ENCODE measurements at places on chromosomes 13 and 19.

DNA sequence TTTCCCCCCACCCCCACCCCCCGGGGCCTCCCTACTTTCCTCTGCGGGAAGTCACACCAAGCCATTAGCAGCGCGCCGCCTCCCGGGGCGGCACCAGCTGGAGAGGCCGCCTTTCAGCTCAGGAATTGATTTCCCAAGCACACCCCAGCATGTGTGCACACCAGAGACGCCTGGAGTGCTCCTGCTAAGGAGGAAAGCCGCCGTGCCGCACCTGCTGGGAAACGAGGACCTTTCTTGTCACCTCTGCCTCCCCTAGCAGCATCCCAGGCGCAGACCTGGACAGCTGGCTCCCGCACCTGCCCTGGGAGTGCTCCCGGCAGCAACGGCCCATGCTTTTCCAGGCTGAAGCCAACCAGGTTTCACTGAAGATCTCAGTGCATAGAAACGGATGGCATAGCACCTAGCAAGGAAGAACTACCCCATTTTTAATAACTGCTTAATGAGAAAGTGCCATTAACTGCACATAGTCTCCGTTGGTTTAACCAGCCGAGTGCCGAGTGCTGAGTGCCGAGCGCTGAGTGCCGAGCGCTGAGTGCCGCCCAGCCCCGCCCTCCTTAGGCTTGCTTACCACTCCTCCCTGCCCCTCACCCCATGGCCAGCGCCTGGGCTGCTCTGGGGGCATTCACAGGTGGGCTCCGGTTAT, 165.0 kb downstream of the USP12 start:
- no peak for DNase-seq

GRCh38 chr13:77196052-77196618, 130.8 kb downstream of the MYCBP2 start:
- DNase-seq: no peak

DNA sequence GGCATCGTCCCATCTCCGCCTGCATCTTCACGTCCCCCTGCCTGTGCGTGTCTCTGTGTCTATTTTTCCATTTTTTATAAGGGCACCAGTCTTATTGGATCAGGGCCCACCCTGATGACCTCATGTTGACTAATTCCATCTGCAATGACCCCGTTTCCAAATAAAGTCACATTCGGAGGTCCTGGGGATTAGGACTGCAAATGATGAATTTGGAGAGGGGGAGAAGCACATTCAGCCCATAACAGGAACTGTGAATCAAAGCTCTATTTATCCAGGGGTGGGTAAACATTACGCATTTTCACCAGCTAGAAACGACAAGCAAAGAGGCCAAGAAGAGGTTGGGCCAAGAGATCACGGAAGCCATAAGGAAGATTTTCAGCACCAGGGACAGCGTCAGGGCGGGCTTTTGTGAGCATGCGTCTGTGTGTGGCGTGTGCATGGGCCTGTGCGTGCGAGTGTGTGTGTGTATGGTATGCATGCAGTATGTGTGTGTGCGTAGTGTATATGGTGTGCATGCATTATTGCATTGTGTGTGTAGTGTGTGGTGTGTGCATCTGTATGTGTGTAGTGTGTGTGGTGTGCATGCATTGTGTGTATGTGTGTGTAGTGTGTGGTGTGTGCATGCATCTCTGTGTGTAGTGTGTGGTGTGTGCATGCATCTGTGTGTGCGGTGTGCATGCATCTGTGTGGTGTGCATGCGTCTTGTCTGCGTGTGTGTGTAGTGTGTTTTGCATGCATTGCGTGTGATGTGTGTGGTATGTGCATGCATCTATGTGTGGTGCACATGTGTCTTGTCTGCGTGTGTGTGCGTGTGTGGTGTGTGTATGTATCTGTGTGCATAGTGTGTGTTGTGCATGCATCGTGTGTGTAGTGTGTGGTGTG, 19.6 kb downstream of the CELF5 start:
- DNase-seq: no peak

GRCh38 chr13:33168321-33168960, 117.1 kb downstream of the STARD13 start:
- DNase-seq: no peak

DNA sequence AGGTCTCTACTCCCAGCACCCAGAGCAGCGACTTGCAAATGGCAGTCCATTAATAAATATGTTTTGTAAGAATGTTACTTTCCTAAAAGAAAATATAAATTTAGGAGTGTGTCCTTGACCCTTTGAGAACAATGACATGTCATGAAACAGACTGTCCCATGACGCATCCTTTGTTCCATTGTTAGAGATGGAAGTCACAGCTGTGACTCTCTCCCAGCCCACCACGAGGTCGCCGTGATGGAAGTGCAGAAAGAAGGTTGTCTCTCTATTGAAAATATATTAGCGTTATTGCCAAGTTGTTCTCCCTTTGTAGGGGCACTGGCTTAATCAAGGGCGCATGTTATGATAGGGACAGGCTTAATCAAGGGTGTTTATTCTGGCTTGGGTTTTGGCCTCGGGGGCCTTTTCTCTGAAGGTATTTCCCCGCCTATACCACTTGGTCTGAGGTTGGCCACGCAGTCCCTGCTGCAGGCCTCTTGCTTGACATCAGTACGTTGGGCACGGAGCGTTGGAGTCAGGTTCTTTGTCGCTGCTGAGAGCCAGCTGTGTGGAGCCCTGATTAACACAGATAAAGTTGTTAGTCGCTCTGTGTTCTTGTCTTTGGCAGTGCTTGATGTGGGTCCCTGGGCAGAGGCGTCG, 126.7 kb upstream of the ZNF536 start:
- no peak for DNase-seq

GRCh38 chr19:14072535-14073260, at the start of gene MISP3:
TSS of gene MISP3 (plus strand) at chr19:14072786. CDS start at chr19:14073310, 524 bp downstream.
- no peak for DNase-seq

GRCh38 chr13:95301183-95301967, at the start of gene ABCC4:
TSS of gene ABCC4 (minus strand) at chr13:95301451. CDS start at chr13:95301314, 137 bp downstream.
- DNase-seq: no peak

DNA sequence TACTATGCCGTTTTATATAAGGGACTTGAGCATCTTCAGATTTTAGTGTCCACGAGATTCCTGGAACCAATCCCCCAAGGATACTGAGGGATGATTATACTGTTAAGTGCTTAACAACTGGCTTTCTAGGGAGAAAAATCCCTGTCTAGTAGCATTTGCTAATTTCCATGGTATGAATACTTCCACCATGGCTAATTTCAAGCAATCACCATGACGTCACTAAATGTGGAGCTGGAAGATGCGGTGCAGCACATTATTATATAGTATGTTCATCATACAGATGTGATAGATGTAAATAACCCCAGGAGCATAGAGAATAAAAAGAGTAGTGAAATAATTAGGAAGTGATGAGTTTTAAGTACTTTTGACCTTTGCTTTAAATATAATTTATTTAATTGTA, 72.7 kb downstream of the SIAH3 start:
- DNase-seq: no peak

- no peak for DNase-seq
These were observed 44.5 kb upstream of the PARP4 start for GRCh38 chr13:24557081-24557480.

DNA sequence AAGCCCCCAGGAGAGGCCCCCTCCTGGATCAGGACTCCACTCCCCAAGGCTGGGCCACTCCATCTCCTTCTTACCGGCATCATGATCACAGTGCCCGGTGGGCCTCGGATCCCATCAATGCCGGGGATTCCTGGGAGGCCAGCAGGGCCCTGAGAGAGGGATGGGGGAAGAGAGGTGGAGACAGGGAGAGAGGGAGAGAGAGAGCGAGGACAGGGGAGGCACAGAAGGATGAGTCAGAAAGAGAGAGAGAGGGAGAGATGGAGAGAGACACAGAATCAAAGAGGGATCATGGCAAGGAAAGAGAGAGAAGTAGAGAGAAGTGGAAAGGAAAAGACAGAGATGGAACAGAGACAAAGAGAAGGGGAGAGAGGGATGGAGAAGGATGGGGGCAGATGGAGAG, 13.8 kb downstream of the COL5A3 start:
- no peak for DNase-seq

DNA sequence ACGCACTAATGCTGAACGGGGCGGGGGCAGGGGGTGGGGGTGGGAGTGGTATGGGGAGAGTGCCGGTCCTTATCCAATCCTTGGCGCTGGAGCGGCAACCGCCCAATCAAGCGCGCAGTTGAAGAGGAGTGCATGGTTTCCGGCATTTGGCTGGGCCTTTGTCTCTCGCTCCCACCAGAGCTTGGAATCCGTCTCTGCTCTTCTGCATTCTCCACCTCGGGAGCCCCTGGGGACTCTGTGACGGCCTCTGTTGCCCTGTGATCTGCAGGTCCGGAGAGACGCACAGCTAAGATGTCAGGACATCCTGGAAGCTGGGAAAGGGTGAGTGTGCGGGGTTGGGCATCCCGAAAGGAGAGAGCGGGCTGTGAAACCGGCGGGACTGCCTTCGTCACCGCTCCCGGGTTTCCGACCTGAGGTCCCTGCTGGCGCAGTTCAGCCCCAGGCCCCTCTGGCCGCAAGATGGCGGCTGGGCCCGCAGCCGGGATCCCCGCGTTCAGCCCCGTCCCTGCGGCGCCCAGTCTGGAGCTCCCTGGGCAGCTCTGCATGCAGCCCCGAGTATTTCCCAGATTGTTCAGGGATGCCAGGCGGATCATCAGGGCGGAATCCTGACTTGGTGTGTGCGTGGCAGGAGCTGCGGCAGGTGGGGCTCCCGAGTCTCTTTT, 53.6 kb upstream of the ZNF254 start:
- peak; percentile 71 for DNase-seq
